ENCODE measurements at places on chromosomes 1 and 21.

GRCh38 chr1:33387625-33388024 is 43.3 kb downstream of the PHC2 start:
- no peak for DNase-seq

- no peak for DNase-seq
Measured at GRCh38 chr21:15701830-15702229, 28.0 kb upstream of the USP25 start.

DNA sequence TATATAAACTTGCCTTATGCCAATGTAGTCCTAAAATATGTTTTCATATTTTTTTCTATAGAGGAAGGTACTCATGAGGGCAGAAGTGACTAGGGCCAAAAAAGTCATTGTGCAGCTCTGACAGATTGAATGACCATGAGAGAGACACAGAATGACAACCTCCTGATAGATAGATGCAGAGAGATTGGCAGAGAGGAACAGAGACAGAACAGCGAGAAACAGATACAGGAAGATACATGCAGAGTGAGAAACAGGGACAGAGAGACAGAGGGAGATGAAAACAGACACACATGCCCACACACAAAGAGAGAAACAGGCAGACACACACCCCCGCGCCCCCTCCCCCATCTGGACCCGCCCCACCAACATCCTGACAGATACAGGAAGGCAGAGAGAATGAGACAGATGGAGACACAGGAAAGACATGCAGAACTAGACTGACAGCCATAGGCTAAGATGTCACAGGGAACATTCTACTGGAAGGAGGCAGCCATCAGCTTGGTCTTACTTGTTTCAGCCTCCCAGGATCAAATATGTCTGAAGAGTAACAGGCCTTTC is 211.1 kb downstream of the ST6GALNAC3 start:
- DNase-seq, result no peak

- DNase-seq, result no peak
Measured at GRCh38 chr1:10170239-10170574, 40.2 kb upstream of the KIF1B start.

DNA sequence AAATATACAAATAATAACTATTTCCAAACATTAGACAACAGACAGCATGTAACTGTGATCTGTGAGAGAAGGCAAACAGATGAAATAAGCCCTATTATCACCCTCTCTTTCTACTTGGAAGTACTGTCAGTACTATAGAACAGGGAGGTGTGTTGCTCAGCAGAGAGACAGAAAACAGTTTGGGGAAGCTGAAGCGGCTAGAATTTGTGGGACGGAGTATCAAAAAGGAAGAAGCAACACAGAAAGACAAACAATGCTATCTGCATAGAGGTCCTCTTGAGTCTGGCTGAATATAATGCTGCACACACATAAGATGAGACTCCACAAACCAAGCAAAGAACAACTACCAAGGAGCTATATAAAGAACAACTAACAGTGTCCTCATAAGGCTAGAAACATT is 59.4 kb downstream of the ZZZ3 start:
- DNase-seq, result no peak

Data from stimulated activated CD8-positive, alpha-beta memory T cell treated with anti-CD3 and anti-CD28 coated beads, Interleukin-2, amount 100 ng/mL, for 1 hour (primary cell).